ENCODE measurements at places on chromosomes 16 and 17.

DNA sequence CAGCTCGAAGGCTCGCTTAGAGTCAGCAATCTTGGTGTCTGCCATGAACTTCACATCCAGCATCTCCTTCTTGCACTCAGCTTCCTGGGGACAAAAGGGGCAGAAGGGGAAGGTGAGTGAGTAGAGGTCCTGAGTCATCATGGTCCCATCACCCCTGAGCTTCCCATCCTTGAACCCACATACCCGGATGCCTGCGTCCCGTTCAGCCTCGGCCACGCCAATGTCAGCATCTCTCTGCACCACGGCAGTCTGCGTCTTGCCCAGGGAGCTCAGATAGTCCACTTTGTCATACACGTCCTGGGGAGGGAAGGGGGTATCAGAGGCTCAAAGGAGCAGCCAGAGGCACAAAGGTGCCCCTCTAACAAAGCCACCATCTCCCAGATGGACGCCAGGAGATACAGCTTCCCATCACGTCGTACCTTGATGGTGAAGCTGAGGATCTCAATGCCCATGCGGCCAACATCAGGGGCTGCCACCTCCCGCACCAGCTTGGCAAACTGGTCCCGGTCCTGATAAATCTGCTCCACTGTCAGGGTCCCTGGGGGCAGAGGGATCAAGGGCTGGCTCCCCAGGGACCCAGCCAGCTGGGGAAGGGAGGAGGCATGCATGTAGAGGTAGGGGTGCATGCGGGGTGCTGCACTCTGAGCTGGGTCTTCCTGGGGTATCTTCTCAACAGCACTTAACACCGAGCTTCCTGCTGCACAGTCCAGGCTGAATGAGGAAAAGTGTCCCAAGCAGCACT lies 15.2 kb downstream of the FLOT2 start:
- DNase-seq = no peak

DNA sequence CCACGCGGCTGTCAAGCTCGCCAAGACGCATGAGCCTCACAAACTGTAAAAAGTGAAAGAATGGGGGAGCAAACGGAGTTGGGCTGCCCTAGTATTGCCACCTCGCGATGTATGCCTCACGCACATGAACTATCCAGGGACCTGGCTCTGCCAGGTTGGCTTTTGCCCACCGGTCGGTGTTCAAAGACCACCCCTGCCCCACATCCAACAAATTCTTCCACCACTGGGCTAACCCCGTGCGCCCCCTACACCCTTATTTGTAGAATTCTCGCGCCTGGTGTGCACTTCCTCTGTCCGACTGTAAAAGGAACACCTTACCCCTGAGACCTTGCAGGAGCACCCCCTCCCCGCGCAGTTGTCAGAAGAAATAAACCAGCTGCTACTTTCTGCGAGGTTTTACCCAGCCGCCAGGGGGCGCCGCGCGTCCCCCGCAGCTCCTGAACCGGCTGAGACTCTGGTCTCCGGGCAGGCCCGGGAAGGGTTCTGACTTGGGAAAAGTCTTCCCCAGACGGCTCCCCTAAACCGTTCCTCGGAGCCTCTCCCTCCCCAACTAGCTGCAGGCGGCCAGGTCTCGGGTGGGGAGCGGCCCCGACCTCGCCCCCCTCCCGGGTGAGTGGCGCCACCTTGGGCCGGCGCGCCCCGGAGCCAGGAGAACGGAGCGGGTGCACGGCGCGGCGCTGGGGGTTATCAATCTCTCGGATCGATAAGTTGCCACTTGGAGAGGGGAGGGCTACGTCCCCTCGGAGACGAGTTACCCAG lies 1.7 kb upstream of the ZNF423 start:
- peak; percentile 31 for DNase-seq

GRCh38 chr17:68701046-68701445 lies 99.9 kb upstream of the FAM20A start:
- DNase-seq = no peak

DNA sequence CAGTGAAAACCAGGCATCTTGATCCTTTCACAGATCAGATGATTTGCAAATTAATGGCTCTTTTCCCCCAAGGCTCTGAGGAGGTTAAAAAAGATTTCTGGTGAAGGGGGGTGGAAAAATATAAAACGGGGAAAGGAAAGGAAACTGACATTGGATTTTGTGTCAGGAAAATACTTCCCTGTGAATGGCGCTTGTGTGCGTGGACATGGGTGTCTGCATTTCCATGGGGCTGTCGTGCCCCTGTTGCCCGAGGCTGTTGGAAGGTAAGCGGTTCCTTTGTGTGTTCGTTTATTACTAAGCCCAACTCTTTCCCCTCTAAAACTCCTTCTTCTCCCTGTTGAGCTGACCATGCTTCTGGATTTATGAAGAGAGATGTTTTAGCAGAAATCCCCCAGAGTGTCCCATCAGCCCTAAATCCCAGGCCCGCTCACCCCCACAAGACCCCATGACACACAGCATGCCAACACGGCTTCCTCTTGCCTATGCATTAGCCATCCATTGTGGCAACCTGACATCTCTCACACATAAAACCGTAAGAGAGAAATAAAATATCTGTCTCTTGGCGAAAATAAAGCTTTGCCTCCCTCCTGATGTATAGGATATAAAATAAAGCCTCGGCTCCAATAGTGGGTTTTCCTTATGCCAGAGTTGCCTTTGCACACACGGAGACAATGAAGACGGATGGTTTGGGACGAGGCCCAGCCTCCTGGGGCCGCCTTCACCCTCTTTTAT lies 7.3 kb upstream of the LHX1 start:
- DNase-seq = no peak

DNA sequence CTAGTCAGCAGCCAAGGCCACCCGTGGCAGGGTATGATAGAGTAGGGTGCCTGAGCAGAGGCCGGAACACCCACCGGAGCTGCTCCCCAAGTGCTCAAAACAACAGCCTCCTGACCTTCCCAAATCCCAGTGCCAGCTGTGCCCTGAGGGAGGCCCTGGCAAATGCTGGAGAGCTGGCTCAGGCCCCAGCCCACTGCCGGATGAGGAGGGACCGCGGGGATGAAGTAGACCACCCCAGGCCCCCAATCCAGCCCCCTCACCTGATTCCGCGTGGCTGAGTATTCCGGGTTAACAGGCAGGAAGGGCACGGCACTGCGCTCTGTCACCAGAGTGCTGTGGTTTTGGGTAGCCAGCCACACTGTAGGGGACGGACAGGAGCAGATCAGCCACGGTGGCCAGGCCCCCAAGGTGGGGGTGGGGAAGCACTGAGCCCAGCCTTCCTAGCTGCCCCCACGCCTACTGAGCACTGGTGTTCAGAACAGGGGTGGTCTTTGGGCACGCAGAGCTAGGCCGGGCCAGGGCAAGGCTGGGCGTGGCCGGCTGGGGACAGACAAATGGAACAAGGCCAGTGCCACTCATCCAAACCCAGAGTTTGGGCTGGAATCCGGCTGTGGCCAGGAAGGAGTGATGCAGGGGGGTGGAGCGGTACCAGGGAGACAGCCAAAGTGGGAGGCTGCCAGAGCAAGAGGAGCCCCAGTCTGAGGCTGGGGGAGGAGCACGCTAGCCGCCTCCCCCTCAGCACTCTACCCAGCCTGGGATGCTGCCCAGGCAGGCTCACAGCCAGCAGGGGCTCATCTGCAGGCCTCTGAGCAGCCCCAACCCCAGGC lies 9.1 kb downstream of the TP53I13 start:
- no peak for DNase-seq

DNA sequence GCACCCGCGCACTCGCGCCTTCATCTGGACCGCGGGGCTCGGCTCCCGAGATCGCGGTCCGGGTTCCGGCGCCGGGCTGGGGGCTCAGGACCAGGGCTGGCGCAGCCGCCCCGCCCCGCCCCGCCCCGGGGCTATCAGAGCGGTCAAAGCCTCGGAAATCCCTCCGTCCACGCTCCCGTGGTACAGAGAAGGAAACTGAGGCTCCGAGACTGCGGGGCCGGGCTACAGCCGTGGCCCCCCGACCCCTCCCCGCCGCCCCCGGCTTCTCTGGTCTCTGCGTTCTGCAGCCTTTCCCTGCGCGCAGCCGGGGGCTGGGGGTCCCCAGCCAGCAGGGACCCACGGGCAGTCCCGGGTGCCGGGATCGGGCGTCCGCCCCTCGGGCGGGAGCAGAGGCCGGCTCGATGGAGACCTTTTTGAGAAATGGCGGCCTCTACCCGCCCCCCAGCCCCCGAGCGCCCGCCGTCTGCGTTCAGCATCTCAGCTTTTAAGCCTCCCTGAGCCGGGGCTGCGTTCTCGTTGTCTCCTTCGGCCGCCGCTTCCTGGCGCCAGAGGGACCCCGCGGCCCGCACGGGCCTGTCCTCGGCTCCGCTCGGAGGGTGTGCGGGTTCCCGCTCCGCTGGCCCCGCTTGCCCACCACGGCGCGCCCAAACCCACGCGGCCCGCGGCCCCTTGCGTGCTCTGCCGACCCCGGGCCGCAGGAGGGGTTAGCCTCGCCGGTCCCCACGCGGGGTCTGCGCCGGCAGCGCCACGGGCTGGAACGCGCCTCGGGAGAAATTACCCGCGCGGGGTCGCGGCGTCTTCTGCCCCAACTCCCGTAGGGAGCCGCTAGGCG lies 1.5 kb upstream of the NPTX1 start:
- no peak for DNase-seq

GRCh38 chr16:26240807-26241206 lies 549.0 kb downstream of the HS3ST4 start:
- DNase-seq = no peak

DNA sequence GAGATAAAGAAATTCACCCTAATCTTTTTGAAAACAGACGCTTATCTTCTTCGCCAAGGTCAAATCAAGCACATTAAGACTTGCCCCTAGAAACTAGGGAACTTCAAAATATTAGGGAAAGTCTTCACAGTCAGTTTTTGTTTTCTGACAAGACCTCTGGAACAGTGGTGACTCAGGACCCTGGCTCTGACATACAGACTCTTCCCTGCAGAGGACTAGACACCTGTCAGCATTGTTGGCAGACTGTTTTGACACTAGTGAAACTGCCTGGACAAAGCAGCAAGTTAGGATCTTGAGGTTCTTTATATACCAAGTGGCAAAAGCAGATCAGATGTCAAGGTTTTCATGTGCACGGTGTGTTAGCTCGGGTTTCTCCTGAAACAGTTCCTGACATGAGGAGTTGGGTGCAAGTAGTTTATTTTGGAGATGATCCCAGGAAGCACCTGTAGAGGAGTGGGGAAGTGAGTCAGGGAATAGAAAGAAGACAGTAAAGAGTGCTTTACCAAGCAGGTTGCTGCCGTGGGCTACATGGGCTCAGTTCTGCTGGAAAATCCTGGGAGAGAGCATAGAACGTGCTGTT lies 182.0 kb upstream of the IRX5 start:
- no peak for DNase-seq

DNA sequence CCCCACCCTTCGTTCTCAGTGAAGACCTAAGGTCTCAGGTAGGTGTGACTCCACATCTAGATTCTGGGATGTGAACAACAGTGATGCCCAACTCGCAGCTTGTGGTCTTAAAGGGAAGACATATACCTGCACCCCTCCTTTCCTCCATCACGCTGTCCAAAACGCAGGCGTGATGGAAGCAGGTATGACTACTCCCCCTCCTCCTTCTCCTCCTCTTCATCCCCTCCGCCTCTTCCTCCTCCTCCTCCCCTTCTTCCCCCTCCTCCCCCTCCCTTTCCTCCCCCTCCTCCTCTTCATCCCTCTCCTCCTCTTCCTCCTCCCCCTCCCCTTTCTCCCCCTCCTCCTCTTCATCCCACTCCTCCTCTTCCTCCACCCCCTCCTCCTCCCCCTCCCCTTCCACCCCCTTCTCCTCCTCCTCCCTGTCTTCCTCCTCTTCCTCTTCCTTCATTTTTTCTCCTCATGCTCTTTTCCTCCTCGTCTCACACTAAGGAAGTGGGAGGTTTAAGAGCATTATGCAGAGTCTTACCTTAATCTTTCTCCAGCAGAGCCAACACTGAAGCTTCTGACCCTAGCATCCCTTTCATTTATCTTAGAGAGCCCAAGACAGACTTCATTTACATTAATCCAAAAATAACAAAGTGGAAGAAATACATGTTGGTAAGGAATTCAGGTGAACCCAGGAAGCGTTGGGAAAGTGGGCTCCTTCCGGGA lies 352.5 kb downstream of the FOXL1 start:
- DNase-seq = no peak
